Glutamatergic neuron (in vitro differentiated cells): ENCODE measurements at places on chromosomes 2 and 18. TPM values are rescaled to one million over a fixed set of nuclear protein-coding genes. Genes with fewer than 3 reads are reported as not detected.

INPP5D gene
- 2.2 TPM for total RNA-seq

LYPD1 gene
- total RNA-seq: 1.1 TPM

- DNase-seq: no peak
- no peak overlapping the region for H3K27ac ChIP-seq
- H3K4me3 ChIP-seq: no peak overlapping the region
These were observed 24.0 kb downstream of the PDCD1 start for GRCh38 chr2:241834527-241835210.

GRCh38 chr2:233407771-233408181 lies 53.5 kb downstream of the DGKD start:
- peaks cover 3% of the 10 kb centered on the region for H3K4me1 ChIP-seq
- peaks cover 27% of the 10 kb centered on the region for H3K36me3 ChIP-seq
- no peak for DNase-seq

DNA sequence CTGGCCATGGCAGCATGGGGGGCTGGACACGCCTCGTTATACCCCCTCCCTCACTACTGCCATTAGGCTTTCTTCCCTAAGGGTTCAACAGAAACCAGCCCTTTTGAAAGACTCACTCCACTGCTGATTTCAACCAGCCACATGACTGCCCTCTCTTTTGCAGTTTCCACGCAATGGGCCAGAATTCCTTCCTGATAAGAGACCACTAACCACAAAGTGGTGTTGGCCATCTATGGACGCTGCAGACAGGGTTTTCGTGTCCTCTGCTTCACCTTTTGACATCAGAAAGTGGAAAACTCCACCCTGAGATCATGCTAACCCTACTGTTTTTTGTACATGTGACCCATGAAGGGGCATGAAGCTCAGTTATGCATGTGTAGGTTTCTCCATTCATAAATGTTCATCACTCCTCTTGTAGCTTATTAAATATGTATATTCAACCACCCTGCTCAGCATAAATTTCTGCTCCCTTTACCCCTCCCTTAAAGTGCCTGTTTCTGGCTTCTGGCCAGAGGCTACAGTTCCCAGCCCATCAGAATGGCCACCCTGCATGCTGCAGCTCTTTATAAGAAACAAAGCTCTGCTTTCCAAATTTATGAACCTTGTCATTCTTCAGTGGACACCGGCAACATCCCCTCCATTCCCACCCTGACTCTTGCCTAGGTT lies 106.6 kb upstream of the MSH6 start:
- no peak overlapping the region for H3K4me3 ChIP-seq
- no peak for DNase-seq
- H3K27ac ChIP-seq: no peak overlapping the region

GRCh38 chr2:197435598-197436420 lies 981 bp upstream of the SF3B1 start:
- peaks cover 4% of the 10 kb centered on the region for H3K27me3 ChIP-seq
- H3K4me1 ChIP-seq: peaks cover 12% of the 10 kb centered on the region
- peak overlapping the region; percentile 91 for H3K4me3 ChIP-seq
- H3K36me3 ChIP-seq: no peaks in the 10 kb centered on the region
- no peak for DNase-seq

DNA sequence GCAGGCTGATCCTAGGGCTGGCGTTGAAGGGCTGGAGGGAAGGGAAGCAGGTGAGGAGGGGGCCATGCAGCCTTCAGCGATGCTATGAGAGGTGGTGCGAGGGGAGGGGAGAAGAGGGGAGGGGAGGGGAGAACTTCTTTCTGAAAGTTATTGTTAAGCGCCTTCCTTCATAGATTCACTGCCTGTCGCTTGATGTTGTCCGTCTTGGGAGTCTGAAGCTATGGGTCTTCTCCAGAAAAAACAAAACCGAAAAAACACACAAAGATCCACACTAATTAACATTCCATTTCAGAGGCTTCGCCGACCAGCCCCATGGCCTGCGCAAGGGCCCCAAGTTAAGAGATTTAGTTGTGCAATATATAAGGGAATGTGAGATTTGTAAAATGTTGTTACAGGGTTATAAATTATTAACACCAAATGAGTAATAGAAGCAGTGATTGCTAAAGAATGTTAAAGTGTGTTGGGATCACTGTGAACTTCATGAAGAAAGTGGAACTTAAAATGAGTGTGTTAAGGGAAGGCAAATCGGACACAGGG lies 758 bp downstream of the CFAP221 start:
- no peaks in the 10 kb centered on the region for H3K36me3 ChIP-seq
- H3K4me3 ChIP-seq: peak overlapping the region; percentile 64
- no peak for DNase-seq
- H3K27ac ChIP-seq: no peak overlapping the region

- no peaks in the 10 kb centered on the region for H3K36me3 ChIP-seq
- H3K27me3 ChIP-seq: no peaks in the 10 kb centered on the region
- DNase-seq: peak; percentile 40
- H3K4me1 ChIP-seq: peaks cover 7% of the 10 kb centered on the region
These were observed 95.5 kb upstream of the ATP8B1 start for GRCh38 chr18:57898506-57899124.
